ENCODE measurements at places on chromosomes 2 and 18. TPM values are rescaled to one million over a fixed set of nuclear protein-coding genes. Genes with fewer than 3 reads are reported as not detected.

DNA sequence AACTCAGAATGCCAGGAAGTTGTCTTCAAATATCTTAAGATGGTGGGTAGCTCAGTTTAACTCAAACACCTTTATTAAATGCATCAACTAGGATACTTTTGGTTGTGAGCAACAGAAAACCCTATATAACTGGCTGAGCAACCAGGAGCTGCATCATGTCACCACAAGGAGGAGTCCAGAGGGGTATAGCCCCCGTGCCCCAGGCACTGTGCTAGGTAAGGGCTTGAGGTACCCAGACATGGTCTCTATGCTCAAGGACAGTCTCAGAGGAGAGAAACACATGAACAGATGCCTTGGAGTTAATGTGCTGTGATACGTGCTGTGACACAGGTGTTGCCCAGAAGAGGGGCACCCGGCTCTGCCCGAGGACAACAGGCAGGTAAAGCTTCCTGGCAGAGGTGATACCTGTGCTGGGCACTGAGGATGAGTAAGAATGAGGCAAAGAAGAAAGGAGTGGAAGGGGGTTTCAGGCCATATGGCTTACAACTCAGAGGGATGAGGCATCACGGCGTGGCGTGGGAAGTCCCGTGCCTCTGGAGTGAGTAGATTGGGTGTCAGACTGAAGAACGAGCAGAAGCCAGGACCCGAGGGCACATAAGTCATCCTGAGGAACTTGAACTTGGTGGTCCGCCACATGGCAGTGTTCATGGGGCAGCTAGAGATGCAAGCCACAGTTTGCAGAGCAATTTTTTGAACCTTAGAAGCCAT, 32.0 kb upstream of the CAB39 start:
- DNase-seq: no peak

GRCh38 chr2:61854564-61855317, 881 bp upstream of the FAM161A start:
- DNase-seq: peak; percentile 92

The TUBA4B gene
- polyA plus RNA-seq: not detected

DNA sequence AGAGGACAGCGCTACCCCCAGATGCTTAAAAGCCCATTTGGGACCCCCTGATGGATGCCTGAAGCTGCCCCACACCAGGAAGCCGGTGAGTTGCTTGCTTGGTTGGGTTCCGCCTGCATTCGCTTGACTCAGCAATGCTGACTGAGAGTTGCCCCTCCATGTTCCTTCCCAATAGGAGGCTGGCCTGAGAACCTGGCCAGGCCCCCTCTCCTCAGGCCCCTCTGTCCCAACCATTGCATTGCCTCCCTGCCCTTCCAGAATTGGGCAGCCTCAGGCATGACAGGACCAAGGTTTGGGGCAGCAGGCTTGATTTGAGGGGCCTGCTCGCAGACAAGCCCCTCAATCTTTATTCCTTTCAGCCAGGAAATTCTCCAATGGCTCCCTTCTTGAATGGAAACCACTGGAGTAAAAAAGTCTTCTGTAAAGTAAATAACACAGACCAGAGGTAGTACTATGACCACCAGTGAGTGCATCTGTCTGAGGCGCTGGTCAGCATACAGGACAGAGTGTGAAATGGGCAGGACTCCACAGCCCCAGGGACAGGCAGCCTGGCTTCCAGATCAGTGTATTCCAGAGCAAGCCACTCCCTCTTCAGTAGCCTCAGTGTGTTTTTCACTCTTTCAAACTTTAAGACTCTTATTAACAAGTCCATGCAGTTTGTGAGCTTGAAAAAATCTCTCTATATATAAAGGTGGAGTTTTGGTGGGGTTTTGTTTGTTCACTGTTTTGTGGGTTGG, 104.7 kb downstream of the C1QL2 start:
- DNase-seq: no peak

The GPR45 gene
- polyA plus RNA-seq: not detected

- DNase-seq: no peak
Observed at GRCh38 chr2:171957061-171957460, 34.8 kb downstream of the HAT1 start.

The GALNT13 gene
- polyA plus RNA-seq: not detected

GRCh38 chr18:61941948-61942471, 49.2 kb upstream of the RNF152 start:
- no peak for DNase-seq

GRCh38 chr2:225399504-225399903, at the start of gene NYAP2:
Gene NYAP2 (plus strand): TSS chr2:225399710. CDS start chr2:225408881, 9,171 bp downstream.
- DNase-seq: no peak

The SLC23A3 gene
- polyA plus RNA-seq: 0.53 TPM

GRCh38 chr2:96913398-96914202, 43.7 kb upstream of the SEMA4C start:
- DNase-seq: no peak

The LRRTM4 gene
- not detected for polyA plus RNA-seq

The MC5R gene
- polyA plus RNA-seq: not detected

DNA sequence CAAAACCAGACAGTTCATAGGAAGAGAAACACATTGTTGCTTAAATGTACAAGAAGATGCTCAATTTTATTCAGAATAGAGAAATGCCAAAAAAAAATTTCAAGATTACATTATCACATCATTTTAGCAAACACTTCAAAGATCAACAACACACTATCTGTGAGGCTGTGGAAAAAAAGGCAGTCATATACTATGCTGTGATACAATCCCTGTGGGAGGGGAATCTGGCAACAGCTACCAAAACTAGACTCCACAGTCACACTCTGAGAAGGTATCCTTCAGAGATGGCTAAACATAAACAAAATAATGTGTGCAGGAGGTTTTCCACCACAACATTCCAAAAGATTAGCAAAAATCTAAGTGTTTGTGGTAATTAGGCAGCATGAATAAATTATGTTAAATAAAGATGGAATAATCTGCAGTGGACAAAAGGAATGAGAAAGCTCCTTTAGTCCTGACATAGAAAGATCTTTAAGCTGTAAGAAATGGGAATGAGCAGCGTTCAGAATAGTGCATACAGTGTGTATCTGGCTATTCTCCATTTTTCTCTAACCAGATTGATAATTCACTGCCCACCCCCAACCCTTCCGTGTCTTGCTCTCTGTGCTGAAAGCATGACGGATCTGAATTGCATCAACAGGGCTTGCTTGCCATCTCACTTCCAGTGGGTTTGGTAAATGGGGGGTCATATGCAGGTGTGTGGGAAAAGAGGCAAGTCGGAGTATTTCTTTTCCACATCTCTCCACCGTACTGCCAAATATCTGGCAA, 329.6 kb downstream of the MBD2 start:
- no peak for DNase-seq

DNA sequence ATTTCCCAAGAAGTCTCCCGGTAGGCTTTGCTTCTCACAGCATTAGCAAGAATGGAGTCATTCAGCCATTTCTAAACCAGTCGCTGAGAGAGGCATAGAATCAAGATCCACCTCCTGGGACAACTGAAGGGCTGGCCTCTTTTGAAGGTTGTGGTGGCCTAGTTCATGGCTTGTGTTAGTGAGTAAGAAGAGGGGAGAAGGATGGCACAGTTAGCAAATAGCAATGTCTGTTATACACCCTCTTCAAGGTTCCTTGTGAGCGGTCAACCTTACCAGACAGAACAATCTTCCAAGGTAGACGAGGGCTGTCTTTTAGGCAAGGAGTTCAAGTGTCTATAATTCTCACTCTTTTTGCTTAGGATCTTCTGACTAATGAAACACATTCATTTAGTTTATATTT, 35.4 kb upstream of the DNAH7 start:
- no peak for DNase-seq

DNA sequence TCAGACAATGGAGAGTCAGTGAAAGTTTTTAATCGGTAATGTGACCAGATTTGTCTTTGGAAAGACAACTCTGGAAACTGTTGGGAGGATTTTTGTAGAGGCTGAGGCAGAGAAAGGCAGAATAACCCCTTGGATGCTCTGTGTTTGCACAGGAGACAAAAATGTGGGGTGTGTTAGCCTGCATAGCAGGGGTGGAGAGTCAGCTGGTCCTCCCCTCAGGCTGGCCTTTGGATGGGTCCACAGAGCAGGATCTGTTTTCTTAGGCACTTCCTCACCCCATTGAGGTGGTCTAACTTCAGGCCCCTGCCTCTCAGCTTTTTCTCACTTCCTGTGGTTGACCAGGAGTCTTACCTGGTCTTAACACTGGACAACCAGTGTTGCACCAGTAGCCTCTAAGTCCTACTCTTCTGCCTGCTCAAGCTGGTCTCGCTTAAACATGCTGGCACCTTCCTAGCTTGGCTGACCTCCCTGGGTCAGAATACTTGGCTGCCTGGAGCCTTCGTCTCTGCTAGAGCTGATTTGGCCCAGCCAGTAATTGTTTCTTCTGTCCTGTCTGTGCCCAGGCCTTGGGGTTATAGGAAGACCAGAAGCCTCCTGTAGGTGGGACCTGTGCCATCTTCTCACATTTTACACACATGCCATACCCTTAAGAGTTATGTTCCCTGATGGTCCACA, 259.8 kb upstream of the RASGRP3 start:
- DNase-seq: no peak

The BARD1 gene
- 4.2 TPM for polyA plus RNA-seq

GRCh38 chr2:24613154-24613814, 122.2 kb downstream of the NCOA1 start:
- peak; percentile 27 for DNase-seq

- peak; percentile 44 for DNase-seq
Observed at GRCh38 chr2:196331143-196331542, 159.8 kb upstream of the STK17B start.

- DNase-seq: no peak
Observed at GRCh38 chr18:7737550-7737949, 170.4 kb downstream of the PTPRM start.

GRCh38 chr18:2223849-2224248, 347.5 kb downstream of the METTL4 start:
- DNase-seq: no peak

The CHRNG gene
- polyA plus RNA-seq: not detected

The CHRND gene
- polyA plus RNA-seq: not detected

DNA sequence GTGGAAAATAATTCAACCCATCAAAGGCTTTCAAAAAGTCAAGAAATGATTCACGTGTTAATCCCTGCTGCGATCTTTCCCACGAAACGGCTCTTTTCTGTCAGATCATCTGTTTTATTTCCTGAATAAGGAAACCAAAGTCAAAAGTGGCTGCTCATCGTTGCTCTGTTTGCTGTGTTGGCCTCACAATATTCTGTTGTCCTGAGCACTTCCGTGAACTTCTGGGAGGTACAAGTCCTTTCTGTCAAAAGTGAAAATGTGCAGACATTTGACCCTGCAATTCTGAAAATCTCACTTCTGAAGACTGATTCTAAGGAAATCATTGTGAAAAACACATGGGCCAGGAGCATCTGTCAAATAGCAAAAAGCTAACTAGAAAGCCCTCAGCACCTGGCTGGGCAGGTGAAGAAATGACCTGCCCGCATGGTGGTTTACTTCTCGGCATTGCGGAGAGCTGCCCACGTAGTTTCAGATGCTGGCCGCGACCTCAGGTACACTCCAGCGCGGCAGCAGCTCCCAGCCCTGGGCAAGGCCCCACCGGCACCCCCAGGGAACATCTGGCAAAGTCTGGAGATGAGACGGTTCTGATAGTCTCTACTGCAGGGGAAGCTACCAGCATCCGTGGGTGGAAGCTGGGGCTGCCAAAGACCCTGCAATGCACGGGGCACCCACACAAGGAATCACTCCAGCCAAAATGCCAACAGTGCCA, 31.9 kb upstream of the GPC1 start:
- no peak for DNase-seq

GRCh38 chr18:8260827-8261226, 348.4 kb upstream of the RAB12 start:
- no peak for DNase-seq

DNA sequence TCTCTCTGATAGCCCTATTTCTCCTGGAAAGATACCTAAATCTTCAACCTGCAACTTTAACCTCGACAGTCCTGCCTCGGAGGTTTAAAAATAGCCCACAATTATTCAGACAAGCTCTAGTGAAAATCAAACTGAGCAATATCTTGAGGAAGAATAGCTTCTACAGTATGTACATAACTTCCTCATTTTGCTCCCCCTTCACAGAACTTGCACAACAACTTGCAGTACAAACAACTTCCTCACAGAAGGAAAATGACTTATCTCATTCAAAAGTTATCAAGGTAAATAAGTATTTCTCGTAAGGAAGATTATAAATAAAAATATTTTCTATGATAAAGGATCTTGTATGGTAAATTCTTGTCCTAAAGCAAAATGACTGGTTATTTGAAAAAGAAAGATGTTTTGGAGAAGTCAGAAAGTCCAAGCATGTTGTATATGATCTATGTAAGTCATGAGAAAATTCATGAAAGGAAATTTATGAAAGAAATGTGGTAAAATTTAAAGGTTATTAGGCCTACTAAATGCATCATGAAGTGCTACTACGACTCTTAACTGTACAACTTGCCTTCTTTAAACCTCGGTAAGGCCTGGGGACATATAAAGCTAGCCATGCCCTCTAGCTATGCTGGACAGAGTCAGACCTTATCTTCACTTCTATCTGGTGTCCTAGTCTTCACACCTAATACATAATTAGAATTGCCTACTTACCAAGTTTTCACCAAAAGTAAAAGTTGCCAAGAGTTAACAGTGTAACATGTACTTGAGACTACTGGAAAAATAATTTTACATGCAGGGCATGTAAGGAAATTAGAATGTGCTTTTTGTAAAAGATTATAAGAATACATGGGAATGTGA, 394.5 kb downstream of the DLGAP1 start:
- DNase-seq: no peak

The C2orf15 gene
- 0.14 TPM for polyA plus RNA-seq

The REEP1 gene
- polyA plus RNA-seq: 0.10 TPM

The PDE1A gene
- polyA plus RNA-seq: 4.3 TPM

The SNTG2 gene
- 0.06 TPM for polyA plus RNA-seq

Data from AG04450 (cell line).